ENCODE measurements at places on chromosomes 5 and 9. TPM values are rescaled to one million over a fixed set of nuclear protein-coding genes. Genes with fewer than 3 reads are reported as not detected.

DNA sequence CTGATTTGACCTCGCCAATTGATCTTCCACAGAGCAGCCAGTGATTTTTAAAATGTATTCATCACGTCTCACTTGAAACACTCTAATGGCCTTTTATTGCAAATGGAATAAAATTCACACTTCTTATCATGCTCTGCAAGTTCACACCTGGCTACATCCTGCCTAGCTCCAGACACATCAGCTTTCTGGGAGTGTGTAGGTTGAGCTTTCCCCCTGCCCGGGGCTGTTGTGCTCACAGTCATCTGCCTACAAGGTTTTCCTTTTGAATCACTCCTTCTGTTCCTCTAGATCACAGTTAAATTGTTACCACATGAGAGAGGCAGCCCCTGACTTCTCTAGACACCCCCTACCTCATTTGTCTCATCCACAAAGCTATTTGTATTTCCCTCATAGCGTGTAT lies 674.5 kb downstream of the PRELID2 start:
- no peaks in the 10 kb centered on the region for H3K4me1 ChIP-seq
- DNase-seq: no peak
- no peak overlapping the region for H3K27ac ChIP-seq

DNA sequence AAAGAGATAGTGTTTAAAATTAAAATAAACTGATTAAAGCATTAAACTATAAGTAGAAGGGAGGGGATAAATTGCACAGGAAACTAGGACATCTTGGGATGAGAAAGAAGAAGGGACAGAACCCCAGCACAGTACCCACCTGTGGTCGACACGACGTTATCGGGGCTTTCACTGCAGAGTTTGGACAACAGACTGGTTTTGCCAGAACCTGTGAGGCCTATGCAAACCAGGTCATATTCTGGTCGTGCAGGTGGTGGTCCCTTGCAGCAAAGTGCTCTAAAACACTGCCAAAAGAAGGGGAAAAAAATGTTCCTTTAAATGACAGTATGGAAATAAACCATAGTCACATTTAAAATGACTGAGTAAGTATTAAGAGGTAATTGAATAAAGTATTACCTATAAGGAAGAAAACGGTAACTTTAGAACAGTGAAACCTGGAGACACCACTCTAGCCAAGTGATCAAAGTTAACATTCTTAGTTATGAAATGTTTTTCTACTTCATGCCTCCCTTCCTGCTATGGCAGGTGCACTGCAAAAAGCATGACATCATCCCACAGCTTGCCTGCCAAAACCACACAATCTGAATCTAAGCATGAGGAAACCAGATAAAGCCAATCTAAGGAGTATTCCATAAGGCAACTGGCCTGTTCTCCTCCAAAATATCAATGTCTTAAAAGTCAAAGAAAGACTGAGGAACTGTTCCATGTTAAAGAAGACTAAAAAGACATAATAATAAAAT lies 138.6 kb downstream of the ARL15 start:
- H3K27me3 ChIP-seq: no peaks in the 10 kb centered on the region
- H3K36me3 ChIP-seq: no peaks in the 10 kb centered on the region
- H3K4me1 ChIP-seq: peaks cover 9% of the 10 kb centered on the region

- H3K4me3 ChIP-seq: no peak overlapping the region
- no peaks in the 10 kb centered on the region for H3K36me3 ChIP-seq
- H3K4me1 ChIP-seq: no peaks in the 10 kb centered on the region
Measured at GRCh38 chr5:158383486-158383885, 524.5 kb upstream of the CLINT1 start.

DNA sequence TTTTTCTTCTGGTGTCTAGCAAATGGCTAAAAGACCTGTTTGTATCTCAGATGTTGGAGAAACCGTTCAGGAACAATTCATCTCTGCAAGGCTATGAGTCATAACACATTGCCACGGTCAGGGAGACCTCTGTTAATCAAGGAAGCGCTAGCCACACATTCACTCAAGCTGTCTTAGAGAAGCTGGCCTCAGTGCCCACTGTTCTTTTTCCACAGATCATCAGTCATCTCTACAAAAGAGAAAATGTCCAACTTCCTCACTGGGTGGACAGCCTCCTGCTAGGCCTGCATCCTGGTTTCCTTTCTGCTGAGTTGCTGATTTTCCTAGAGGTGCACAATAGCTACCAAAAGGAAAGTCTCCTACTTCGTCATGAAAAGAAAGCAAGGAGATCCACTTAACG lies 360.5 kb downstream of the BNC2 start:
- peak; percentile 27 for DNase-seq
- H3K27me3 ChIP-seq: no peaks in the 10 kb centered on the region
- H3K27ac ChIP-seq: no peak overlapping the region
- H3K4me3 ChIP-seq: no peak overlapping the region
- no peaks in the 10 kb centered on the region for H3K36me3 ChIP-seq

- no peak for DNase-seq
- H3K4me1 ChIP-seq: no peaks in the 10 kb centered on the region
- no peaks in the 10 kb centered on the region for H3K27me3 ChIP-seq
- H3K27ac ChIP-seq: no peak overlapping the region
- no peaks in the 10 kb centered on the region for H3K36me3 ChIP-seq
- no peak overlapping the region for H3K4me3 ChIP-seq
Measured at GRCh38 chr9:102967979-102968378, 27.2 kb upstream of the CYLC2 start.

DNA sequence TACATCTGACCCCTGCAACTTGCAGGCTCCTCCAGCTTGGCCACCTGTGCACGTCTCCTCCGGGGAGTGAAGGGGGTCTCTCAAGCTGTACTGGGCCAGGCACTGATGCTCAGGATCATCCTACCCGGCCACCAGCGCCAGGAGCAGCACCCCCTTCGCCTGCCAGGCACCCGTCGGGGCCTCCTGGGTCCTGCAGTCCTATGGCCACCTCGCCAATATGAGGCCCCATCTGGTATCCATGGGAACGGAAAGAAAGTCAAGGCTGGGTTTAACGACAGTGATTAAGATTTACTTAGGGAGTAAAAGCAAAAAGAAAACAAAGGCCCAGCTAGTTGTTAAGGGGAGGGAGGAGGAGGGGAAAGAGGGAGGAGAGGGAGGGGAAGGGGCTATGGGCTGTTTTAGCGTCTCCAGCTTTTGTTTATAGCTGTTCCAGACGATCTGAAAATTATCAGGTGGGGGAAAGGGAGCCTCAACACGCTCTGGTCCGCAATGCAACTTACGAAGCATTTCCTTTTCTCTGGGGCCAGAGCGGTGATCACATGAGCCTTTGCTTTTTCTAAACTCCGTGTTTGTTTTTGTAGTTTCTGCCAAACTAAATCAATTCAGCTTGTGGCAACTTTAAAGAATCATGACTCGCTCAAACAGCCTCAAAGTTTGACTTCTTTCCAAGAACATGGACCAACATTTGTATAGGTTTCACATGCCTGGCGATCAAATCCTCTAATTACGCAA lies 132.4 kb downstream of the ROR2 start:
- H3K27ac ChIP-seq: peak overlapping the region; percentile 80
- H3K36me3 ChIP-seq: no peaks in the 10 kb centered on the region
- no peaks in the 10 kb centered on the region for H3K27me3 ChIP-seq
- peaks cover 24% of the 10 kb centered on the region for H3K4me1 ChIP-seq
- no peak overlapping the region for H3K4me3 ChIP-seq
- DNase-seq: peak; percentile 58

DNA sequence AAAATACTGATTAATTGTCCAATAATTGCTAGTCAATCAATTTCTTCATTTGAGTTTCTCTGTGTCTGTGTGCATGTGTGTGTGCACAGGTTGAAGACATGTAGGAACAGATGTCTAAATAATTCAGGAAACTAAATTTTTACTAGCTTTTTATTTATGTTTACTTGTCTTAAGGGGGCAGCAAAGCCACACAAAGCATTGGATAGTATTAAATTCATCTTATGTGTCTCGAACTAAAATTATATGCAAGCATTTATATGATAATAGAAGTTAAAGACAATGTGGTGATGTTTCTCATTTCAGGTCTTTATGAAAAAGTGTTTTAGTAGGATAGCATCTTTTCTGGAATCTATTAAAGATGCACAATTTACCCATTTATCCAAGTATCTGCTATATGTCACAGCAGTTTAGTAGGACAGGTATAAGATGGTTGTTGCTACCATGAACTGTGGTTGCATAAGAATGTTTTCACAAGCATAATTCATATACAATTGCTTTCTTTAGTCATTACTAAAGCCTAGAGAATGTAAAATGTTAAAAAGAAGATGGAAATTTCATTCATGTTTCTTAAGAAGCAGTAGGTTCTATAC lies 784.6 kb upstream of the NUDT12 start:
- H3K4me3 ChIP-seq: no peak overlapping the region
- H3K4me1 ChIP-seq: no peaks in the 10 kb centered on the region
- DNase-seq: peak; percentile 19
- no peaks in the 10 kb centered on the region for H3K36me3 ChIP-seq

NKD2 gene
- 12.0 TPM for total RNA-seq

FAM153A gene
- 3.2 TPM for total RNA-seq

RMND5B gene
- total RNA-seq: 35.2 TPM

Measured in adrenal gland (tissue), 19 donors.